SW 1271 (cell line): ENCODE measurements at places on chromosomes 3 and 15.

GRCh38 chr3:177622520-177622919 lies 425.2 kb upstream of the TBL1XR1 start:
- DNase-seq = no peak

GRCh38 chr3:13348661-13349396 lies 71.3 kb downstream of the NUP210 start:
- no peak for DNase-seq

DNA sequence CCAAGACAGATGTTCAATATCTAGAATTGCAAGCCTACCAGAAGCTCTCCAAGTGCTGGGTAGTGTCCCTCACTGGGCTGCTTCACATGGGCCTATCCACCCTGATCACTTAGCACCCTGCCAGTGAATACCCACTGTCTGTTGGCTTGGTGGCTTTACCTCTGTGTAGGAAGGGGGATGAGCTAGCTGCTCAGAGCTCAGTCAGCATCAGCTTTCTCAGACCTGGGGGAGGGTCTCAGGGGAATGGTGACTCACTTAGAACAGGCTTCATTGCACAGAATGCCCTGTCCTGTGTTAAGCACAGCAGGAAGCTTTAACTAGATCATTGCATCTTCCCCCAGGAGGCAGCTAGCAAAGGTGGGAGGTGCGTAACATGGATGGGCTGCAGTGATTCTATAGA lies 209.8 kb downstream of the PDCD6IP start:
- no peak for DNase-seq

DNA sequence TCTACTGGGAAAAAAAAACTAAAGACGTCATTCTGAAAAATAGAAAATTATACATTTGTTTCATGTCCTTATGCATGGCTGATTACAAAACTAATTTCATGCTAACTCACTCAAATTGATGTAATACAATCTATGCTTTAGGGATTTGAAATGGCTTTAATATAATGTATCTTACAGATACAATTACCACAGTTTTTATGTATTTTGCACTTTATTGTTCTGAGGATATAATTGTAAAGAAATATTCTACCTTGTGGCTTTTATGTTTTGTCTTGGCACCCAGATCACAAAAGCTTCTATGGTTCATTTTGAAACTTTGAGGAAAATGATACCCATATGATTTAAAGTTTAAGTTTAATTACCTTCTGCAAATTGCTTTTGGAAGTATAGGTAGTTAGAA lies 122.5 kb downstream of the PLCL2 start:
- DNase-seq = no peak

DNA sequence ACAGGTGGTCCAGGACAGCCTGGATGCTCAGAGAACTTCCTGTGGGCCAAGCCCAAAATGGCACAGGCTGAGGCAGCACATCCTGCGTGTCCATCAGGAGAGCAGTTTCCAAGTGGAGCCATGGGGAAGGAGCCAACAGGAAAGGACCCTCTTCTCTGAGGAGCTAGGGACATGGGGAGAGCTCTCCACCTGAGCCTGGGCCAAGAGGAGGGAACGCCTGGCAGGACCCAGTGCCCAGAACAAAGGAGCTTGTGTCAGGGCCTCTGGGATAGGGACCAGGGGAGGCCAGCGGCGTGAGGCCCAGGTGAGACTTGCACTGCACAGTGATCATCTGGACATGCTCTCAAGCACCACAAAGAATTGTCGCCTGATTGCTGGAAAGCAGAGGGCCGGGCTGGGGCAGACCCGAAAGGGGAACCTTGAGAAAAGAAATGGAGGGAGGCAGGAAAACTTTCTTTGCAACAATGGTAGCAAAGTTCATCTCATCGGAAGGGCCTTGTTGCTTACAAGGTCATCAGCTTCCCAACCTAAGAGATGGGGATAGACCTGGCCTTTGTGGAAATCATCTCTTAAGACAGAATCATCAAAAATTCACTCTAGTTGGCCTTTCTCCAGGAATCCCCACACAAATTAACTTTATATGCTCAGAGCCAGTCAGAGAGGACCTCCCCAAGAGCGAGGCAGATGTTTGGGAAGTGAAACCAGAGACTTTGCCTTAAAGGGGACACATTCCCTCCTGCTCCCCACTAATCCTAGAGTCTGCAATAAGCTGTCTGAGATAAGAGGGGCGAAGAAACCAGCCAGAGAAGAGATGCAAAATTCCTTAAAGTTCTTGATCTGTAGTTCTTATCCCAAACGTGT lies 47.7 kb upstream of the HES1 start:
- no peak for DNase-seq

DNA sequence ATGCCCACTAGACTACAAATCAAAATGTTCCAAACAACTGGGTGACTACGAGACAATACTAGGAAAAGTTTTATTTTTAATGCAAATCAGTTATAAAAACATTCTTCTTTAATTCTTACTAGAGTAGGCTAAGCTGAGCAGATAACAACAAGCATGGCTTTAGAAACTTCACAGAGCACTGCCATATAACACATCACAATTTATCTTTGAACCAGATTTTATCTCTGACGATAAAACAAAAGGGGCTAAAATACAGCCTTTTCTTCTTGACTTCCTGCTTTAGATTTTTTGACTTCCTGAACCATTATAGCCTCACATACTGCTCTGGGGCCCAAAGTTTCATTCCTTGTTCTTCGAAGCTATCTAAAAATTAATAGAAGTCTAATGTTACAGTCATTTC lies 25.9 kb downstream of the TBC1D2B start:
- DNase-seq = no peak

DNA sequence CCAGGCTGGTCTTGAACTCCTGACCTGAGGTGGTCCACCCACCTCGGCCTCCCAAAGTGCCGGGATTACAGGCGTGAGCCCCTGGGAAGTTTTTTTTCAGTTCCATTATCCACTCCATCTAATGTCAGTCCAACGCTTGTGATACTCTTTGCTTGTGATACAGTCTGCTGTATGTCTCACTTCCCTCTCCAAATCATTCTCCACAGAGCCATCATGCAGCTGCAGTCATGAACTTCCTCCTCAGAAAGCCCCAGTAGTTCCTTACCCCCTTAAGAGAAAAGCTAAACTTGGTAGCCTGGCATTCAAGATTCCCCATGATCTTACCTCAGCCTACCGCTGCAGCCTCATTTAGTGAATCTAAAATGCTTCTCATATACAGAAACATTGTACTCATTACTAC lies 2.3 kb downstream of the ARPC4 start:
- no peak for DNase-seq

DNA sequence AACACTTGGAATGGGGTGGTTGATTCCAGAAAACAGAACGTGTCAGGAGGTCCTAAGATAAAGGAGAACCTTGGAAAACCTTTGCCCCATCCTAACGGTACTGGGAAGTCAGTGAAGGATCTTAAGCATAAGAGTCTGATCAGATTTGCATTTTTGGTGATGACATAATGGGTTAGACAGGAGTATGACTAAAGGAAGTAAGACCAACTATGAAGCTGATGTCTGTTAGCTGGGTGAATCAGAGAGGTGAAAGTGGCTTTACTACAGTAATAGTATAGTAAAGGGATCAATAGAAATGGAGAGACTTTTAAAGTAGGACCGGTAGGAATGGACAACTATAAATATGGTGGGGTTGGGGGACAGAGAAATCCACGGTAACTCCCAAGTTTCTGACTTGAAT lies 12.6 kb downstream of the GTF2A2 start:
- DNase-seq = no peak

DNA sequence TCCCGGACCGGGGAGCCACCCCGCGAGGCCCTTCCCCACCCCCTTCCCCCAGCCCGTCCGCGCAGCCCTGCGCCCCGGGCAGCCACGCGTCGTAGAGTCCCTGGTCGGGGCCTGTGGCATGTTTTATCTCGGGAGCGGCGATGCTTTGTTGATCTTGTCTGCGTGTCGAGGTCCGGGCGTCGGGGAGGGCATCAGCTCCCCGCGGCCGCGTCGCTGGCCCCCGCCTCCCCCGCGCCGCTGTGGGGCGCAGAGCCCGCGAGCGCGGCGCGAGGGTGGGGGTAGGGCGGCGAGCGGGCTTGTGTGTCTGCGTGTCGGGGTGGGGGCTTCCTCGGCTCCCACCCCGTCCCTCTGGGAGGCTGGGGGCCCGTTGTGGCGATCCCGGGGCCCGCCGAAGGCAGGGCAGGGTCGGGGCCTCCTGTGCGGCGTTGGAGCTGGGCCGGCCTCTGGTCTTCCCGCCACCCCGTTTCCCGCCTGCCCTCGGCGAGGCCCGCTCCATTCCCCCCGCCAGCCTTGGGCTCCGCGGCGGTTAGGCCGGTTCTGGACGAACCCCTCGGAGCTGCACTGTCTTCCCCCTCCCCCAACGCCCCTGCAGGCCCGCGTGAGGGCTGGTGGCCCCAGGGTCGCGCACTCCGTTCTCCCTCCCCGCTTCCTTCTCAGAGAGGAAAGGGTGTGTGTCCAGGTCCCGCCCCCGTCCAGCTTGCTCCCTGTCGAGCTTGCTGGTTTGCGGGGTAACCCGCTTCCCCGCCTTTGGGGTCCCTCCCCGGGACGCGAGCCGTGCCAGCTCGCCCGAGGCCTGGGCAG lies 695 bp downstream of the GMPS start:
- no peak for DNase-seq

DNA sequence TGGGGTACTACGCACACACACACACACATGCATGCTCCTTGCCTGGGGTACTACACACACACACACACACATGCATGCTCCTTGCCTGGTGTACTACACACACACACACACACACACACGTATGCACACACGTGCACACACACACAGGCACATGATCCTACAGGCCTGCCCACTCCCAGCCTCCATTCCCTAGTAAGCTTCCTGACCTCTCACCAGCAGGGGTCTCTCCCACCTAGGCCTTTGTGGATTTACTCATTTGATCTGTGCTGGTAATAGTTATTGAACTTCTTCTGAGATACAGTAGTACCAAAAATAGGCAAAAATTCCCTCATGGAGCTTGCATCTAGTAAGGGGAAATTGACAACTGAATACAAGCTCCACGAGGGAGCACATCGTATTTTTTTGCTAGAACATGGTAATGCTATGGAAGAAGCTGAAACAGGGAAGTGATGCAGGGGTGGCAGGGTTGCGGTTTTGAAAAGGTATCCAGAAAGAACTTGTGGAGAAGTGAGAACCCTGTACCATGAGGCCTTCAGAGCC lies 19.1 kb downstream of the TTC21A start:
- DNase-seq = no peak

GRCh38 chr3:111690242-111690641 lies 95.1 kb upstream of the ZBED2 start:
- DNase-seq = peak; percentile 15
